ENCODE measurements at places on chromosomes 1 and 21.
A peak's percentile ranks its signal among the peaks of the same experiment; 100 is the strongest.

DNA sequence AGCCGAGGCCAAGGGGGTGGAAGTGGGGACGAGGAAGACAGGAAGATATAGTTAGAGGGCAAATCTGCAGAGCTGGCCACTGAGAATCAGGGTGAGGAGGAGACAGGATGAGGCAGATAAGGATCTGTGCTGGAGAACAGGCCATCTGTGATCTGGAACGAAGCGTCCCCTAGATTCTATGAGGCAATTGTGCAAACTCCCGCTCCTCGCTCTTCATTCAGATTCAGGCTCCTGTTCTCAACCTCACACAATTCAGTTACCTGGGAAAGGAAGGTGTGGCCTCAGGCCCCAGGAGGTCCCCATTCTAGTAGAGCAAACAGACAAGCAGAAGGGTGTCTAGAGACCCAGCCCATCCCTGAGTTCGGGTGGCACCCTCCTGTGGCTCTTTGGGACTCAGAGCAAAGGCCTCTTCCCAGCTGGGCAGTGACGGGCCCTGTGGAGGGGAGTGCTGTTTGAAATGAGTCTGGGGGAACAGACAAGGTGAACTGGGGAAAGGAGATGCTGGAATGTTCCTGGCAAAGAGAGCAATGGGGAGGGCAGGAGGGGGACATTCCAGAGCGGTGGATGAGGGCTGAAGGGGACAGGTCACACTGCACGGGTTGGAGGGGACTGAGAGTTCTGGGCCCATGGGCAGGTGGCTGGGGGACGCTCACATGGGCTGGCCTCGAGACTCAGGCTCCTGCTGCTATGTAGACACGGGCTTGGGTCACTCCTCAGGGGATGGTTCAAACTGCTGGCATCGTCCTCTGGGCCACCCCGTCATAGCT is 39.9 kb upstream of the AJAP1 start:
- DNase-seq = no peak

- DNase-seq = peak; percentile 31
Measured at GRCh38 chr1:168488138-168488537, 55.7 kb downstream of the XCL2 start.

- no peak for DNase-seq
Measured at GRCh38 chr1:8165595-8166360, 139.7 kb upstream of the ERRFI1 start.

DNA sequence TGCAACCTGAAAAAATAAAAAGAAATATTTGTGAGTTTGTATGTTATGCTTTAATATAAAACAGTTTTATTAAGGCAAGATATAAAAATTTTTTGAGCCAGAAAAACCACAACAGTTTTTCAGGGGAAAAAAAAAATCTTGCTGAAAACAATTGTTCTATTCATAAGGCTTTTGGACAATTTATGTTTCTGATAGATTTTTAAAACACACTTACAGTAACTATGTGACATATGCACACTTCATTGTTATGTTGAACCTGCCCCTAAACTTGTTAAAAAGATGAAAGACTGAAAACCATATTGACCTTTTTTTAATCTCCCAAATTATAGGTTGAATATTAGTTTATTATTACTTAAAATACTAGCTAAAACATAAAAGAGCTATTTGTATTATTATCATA is 279.9 kb upstream of the C1orf105 start:
- DNase-seq = no peak

GRCh38 chr1:64098846-64099582 is 104.4 kb upstream of the UBE2U start:
- DNase-seq = no peak

DNA sequence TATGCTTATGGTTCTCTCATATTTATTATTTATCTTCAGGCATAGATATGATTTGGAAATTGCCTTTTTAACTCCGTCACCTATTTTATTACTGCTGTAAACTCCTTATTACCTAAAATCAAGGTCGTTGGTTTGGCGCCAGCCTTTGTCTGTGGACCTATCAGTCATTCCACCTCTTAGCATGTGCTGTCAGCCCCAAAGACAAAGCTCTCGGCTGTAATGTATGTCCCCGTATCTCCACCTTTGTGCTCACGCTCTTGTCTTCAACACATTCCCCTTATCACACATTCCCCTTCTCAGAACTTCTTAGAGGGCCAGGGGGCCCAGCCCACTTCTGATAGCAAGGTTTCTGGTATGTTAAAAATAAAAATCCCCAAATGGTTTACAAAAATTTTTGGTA is 342.2 kb downstream of the RYR2 start:
- no peak for DNase-seq

DNA sequence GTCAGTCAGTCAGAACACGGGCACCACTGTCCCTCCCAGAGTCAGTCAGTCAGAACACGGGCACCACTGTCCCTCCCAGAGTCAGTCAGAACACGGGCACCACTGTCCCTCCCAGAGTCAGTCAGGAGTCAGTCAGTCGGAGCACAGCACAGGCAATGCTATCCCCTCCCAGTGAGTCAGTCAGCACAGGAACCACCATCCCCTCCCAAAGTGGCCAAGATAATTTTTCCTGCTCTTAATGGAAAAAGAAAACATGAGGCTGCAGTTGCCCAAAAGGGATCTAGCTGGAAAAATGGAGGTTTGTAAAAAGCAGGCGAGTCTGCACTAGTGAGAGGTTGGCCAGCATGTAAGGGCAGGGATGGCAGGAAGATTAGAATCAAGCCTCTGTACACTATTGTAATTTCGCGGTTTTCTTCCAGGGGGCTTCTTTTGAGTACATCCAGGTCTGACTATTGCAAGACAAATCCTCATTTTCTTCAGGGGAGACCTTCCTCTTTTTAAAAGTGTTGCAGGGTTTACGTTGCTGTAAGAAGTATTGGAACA is 213.8 kb downstream of the SIPA1L2 start:
- no peak for DNase-seq

DNA sequence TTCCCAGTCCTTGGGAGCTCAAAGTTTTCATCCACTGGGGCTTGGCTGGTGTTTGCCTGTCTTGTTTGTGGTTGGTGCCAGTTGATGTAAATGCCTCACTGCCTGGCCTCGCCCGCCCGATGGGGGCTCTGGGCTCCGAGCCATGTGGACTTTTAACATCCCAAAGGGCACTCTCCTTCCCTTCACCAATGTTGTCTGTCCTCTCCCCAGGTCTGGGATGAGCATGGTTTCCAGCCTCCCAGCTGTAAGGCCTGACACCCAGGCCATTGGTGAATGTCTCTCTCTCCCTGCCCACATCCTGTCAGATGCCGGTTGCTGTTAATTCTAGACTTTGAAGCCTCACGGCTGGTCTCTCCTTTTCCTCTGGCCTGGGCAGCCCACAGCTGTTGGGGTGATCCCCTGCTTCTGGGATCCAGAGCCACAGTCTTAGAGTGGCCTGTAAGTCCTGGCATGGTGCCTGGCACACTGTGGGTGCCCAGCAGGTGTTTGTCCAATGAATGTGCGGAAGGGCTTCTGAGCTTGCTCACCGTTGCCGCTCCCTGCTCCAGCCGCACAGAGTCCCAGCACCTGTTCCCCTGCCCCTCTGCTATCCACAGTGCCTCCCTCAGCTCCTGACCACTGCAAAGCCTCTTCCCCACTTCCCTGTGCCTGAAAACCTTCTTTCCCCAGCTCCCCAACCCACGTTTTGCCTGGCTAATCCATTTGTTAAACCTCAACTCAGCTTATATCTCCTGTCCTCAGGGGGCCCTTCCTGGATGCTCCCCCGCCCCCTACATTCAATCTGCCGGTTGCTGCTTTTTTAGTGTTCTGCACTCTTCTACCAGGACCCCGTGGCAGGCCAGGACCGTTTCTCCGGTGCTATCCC is 3.3 kb upstream of the C1orf174 start:
- DNase-seq = no peak

- DNase-seq = no peak
Measured at GRCh38 chr1:50305808-50306207, 117.4 kb downstream of the DMRTA2 start.

DNA sequence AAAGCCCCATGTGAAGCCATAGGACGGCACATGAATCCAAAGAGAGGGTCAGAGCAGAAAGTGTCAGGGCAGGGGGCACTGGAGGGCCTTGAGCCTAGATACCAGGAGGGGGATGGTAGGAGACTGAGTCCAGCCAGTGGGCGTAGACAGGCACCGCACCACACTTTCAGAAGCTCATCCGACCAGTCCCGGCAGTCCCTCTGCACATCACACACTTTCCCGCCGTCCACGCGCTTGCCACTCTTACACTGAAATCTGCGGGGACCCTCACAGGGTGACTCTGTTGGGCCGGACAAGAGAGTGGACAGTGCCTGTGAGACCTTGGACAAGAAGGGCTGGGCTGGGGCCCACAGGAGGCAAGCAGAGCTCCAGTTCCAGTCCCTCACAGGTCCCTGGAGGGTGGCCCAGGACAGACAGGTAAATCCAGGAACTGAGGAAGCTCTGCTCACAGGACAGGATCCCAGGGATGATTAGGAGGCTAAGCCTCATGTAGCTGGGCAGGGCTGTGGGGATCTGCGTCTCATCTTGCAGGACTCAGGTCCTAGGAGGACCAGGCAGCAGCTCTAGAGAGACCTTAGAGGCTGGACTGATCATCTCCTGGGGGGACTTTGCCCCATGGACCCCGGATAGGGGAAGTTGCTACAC is 36.3 kb upstream of the MAGOH start:
- no peak for DNase-seq

- DNase-seq = no peak
Measured at GRCh38 chr1:203652724-203653461, 26.3 kb downstream of the ATP2B4 start.

DNA sequence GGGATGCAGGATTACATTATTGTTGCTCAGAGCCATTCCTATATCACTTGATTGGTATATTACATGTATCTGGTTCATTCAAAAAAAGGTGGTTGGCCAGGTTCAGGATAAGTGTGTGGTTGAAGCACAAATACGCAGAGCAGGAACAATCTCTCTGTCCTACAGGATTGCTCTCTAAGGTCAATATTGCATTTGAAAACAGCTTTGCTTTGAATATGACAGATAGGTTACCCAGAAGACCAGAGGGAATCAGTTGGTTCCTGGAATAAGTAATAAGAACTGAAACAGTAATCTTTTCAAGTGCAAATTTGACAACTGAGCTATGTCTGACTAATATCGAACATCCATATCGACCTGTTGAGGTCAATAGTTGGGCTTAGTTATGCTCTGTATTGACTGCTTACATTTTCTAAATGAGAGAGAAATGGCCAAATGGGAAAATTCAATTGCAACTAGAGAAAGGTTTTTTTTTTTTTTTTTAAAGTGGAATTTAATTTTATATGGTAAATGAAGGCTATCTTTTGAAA is 176.8 kb downstream of the ATP6V1G3 start:
- DNase-seq = no peak

DNA sequence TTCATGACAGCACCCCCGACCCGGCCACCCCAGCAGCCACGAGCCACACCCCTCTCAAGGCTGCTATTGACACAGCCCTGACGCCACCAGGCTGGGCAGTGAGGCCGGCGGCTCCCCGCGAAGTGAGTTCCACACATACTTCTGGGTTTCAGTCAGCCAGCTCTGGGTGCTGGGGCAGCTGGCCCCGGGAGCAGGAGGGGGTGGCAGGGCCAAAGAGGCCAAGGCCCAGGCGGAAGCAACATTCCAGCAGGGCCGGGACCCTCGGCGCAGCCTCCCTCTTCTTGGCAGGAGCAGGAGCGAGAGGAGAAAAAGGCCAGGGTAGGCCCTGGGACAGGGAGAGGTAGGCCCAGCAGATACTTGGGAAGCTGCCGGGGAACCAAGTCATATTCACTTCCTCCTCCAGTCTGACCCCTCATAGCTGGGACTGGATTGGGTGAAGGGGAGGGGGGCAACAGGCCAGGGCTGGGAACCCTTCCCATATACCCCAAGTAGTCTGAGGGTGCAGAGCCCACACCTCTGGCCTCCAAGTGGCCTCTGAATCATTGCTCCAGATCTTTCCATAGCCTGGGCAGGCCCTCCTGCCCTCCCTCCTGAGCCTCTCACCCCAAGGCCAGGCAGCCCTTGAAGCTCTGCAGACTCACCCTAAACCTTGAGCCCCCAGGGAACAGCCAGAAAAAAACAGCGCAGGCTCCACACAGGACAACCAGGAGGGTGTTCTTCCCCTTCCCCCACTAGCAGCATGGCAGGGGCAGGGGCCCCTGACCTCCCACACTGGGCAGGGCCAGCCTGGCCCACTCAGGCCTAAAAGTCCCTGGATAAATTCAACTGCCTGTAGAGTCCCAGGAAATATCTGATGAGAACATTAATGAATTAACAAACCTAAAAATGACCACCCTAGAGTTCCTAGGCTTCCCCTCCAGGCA is 5.7 kb downstream of the HSPG2 start:
- no peak for DNase-seq

GRCh38 chr1:149936992-149937705 is 470 bp upstream of the MTMR11 start:
- DNase-seq = no peak

DNA sequence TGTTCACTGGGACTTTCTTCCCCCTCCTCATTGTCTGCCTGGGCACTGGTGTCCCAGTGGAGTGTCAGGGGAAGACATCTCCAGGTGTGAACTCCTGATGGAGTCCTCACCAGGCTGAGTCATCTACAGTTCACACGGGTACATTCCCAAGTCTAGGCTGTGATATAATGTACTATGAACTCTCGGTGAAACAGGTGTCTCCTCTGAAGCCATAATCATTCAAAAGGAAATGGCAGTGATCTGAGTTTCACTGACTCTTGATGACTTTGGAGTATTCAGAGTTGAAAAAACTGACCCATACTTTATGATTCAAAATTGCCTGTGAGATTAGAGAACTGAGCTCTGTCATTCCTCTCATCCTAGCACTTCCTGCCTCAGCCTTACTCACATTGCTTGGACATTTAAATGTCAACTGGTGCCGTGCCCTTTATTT is 9.1 kb downstream of the LAMC2 start:
- DNase-seq = no peak

- no peak for DNase-seq
Measured at GRCh38 chr1:155127967-155128754, 485 bp downstream of the EFNA1 start.

GRCh38 chr1:115057661-115058254 is 28.1 kb downstream of the TSHB start:
- no peak for DNase-seq

DNA sequence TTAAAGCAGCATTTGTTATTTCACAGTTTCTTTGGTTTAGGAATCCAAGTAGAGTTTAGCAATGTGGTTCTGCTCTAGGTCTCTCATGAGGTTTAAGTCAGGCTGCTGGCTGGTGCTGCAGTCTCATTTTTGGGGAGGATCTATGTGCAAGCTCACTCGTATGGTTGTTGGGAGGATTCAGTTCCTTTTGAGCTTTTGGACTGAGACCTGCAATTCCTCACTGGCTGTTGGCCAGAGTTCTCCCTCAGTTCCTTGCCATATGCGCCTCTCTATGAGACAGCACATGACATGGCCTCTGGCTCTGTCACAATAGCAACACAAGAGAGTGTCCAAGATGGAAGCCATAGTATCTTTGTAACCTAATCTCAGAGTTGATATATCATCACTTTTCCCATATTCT is 91.0 kb downstream of the OLFML2B start:
- no peak for DNase-seq

DNA sequence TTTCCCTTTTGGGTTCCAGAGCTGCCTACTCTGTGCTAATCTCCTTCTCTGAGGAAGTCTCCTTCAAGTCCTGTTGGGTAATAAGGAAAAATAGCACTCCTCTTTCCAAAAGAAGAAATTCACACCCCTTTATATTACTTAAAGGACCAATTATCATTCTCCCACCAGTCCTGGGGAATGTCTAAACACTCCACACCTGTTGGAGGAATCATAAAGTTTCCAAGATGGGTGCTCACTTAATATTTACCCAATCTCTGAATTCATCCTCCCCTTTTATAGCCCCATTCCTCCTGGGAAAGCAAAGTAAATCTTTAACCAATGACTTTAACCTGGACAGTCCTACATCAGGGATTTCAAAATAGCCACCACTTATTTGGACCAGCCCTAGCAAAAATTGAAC is 873.1 kb downstream of the KCNT2 start:
- DNase-seq = no peak

GRCh38 chr1:18513995-18514394 is 33.3 kb downstream of the KLHDC7A start:
- no peak for DNase-seq

All from AML-193 (cell line).